ENCODE measurements at places on chromosomes 5 and 9.

GRCh38 chr9:133690081-133690561 is 48.0 kb downstream of the SARDH start:
- DNase-seq: no peak

DNA sequence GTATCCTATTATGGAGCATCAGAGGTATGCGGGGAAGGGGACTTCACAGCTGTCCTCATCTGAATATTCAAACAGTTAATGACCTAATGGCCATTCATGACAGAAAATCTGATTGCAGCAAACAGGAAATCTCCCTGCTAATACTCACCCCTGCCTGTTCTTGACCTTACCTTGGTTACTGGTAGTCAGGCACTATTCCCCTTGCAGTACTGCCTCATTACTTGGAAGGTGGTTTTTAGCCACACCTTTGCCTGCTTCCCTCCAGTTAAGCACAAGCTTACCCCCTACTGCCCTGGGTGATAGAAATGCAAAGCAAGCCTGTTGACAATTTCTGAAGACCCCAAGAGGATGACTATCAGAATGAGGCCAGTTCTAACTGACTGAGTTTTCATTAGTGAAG is 332.4 kb downstream of the NTRK2 start:
- DNase-seq: no peak

GRCh38 chr5:167953151-167953798 is 338.2 kb upstream of the WWC1 start:
- DNase-seq: no peak

GRCh38 chr5:173688703-173689102 is 72.3 kb upstream of the BOD1 start:
- DNase-seq: no peak

DNA sequence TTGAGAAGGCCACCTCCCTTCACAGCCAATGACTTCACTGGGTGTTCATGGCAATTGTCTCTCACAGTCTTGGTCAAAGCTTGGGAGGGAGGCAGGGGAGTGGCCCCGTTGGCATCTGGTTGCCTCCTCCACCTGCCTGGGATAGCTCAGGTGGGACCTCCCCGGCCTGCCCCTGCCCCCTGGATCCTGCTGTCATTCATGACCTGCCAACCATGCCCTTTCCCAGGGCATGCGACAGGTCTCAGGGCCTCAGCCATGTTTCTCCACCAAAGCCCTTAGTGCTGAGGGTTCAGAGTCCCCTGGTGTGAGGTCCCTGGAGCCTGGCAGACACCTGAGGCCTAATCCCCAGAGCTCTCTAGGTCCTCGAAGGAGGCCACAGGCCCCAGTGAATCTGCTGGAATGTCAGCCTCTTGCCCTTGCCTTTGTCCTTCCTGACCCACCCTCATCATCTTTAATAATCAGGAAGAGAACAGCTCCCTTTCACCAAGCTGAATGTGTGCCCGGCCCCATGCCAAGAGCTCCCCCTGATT is 5.6 kb downstream of the DAB2IP start:
- DNase-seq: no peak

- no peak for DNase-seq
These were observed 29.4 kb upstream of the TNIP1 start for GRCh38 chr5:151110122-151110681.
